ENCODE measurements at places on chromosomes 5 and 9.
A peak's percentile ranks its signal among the peaks of the same experiment; 100 is the strongest.

GRCh38 chr5:172529896-172530295 lies 75.6 kb upstream of the SH3PXD2B start:
- no peak for DNase-seq

- peak; percentile 42 for DNase-seq
Measured at GRCh38 chr5:56269216-56269927, 36.2 kb upstream of the ANKRD55 start.

GRCh38 chr5:108672639-108673038 lies 75.1 kb upstream of the FER start:
- DNase-seq: no peak

- peak; percentile 95 for DNase-seq
Measured at GRCh38 chr5:8829323-8830029, 716.4 kb downstream of the SEMA5A start.

GRCh38 chr5:53359916-53360517 lies 120.4 kb upstream of the FST start:
- no peak for DNase-seq

- no peak for DNase-seq
Measured at GRCh38 chr5:149827546-149827945, 97.4 kb downstream of the PPARGC1B start.

GRCh38 chr5:72486371-72486770 lies 20.8 kb downstream of the ZNF366 start:
- no peak for DNase-seq

DNA sequence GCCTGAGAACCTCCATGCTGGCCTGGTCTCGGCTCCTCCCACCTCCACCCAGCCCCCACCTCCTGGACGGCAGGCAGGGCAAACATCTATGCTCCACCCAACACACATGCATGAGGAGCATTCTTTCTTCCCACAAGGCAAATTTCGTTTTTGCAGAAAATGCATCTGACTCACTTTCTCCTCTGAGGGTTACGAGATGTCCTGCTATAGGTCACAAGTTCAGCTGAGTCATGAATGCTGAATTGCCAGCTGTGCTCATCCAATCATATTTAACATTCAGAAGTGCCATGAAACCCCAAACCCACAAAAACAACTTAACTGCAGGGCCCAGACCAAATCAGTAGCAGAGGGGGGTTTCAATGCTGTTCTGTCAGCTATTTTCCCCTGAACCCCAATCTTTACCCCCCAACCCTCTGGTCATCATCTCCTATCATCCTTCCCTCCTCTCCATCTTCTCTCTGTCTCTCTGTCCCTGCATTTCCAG lies 39.0 kb upstream of the OSMR start:
- DNase-seq: peak; percentile 98

GRCh38 chr5:159777049-159777660 lies 139.1 kb upstream of the ADRA1B start:
- DNase-seq: no peak

GRCh38 chr5:79689541-79690466 lies at the start of gene CMYA5:
TSS of gene CMYA5 (plus strand) at chr5:79689836. CDS start at chr5:79689908, 72 bp downstream.
- peak; percentile 33 for DNase-seq

- DNase-seq: no peak
Measured at GRCh38 chr9:89440046-89440445, 57.9 kb downstream of the SEMA4D start.

GRCh38 chr9:93900971-93901861 lies 53.9 kb downstream of the BARX1 start:
- DNase-seq: no peak

GRCh38 chr5:135397084-135397483 lies 1.9 kb downstream of the MACROH2A1 start:
- no peak for DNase-seq

GRCh38 chr5:164652276-164652660 lies 1146.8 kb downstream of the MAT2B start:
- DNase-seq: no peak

GRCh38 chr9:128374221-128374675 lies 3.1 kb downstream of the URM1 start:
- DNase-seq: no peak

DNA sequence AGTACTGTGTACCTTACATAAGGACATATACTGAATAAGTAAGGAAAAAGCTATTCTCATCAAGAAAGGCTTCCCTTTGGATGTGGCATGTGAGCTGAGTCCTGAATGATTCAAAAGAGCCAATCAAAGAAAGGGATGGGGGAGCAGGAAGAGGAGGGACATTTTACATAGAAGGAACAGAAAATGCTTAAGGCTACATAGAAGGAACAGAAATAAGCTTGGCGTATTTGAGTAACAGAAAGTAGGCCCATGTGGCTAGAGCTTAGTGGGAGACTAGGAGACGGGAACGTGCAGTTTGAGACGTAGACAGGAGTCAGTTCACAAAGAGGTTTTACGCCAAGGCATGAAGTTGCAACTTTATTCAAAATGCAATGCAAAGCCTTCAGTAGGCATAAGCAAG lies 126.3 kb downstream of the CEMIP2 start:
- no peak for DNase-seq

Data from fibroblast of the conjunctiva (primary cell).